Activated naive CD8-positive, alpha-beta T cell treated with anti-CD3 and anti-CD28 coated beads for 36 hours (primary cell): ENCODE measurements at places on chromosomes 4 and X. TPM values are rescaled to one million over a fixed set of nuclear protein-coding genes. Genes with fewer than 3 reads are reported as not detected.

The ACOT9 gene
- 23.1 TPM for total RNA-seq

DNA sequence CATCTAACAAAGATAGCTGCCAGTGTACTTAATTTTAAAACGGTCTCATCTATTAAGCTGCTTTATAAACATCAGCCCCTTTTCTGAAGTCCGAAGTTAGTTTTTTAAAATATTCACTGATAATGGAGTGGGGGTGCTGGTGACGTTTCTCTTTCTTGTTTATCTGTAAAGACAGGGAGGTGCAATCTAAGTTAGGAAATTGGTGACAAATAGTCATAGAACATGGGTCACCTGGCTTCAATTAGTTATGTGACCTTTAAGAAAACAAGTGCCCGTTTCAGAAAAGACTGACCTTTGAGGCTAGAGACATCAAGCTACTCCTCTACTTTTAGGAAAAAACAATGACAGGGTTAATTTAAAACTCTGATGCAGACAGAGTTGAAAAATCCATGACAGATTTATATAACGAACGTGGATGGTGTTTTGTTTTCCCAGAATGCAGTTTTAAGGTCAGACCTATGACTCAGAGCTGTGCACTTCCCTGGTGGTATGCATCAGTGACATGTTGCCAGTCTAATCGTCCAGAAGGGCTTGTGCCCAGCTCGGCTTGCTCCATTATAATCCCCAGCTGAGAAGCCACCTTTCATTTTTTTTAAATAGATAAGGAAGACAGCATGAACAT is 38.2 kb downstream of the FHL1 start:
- DNase-seq = no peak

- no peak for DNase-seq
Measured at GRCh38 chrX:46992070-46992469, 79.8 kb downstream of the JADE3 start.

DNA sequence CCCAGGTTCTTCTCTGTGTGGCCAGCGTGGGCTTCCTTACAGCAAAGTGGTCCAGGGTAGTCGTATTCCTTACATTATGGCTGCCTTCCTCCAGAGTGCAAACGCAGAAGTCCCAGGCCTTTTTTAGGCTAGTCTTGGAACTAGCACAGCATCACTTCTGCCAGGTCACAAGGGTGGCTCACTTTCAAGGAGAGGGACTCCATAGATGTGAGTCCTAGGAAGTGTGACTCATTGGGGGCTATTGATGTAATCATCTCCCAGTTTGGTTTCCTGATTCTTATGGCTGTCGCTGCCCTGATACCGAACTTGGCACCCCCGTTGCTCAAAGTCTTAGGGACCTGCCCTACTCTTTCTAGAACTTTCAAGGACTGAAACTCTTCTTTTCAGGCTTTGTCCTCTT is 140.0 kb downstream of the DCK start:
- DNase-seq = no peak

DNA sequence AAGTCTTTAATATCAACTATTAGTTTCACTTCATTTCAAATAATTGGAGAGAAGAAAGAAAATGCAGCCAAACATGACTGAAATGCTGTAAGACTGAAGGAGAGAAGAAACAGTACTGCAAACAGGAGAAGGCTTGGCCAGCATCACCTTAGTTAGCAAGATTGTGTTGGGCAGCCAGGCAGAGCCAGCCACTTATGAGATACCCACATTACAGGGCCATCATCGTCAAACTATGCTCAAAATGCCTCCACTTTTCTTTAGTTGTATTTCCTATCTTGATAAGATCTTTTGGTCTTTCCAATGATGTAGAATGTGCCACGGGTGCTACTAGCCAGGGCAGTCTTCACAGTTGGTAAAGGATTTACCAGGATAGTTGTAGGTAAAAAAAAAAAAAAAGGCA is 10.9 kb upstream of the IRF2 start:
- no peak for DNase-seq

GRCh38 chrX:30679369-30679768 is 26.1 kb downstream of the GK start:
- DNase-seq = no peak

The ITIH6 gene
- total RNA-seq = not detected

GRCh38 chr4:189162073-189162789 is 778.4 kb upstream of the FRG1 start:
- DNase-seq = no peak

DNA sequence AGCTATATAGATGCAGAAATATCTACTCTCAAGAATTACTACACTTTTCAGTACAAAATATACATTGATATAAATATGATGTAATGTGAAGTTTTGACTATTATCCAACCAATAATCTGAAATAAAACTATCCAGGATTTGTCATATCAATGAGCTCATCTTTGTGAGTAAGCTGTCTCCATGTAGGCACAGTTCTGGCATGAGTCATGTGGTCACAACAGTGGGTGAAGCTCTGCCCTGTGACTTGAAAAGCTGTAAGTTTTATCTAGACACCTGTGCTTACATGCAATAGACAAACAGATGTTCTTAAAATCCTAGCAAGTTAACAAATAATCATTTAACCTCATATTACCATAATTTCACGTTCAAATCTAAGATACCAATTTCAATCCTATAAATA is 192.7 kb downstream of the GABRG1 start:
- no peak for DNase-seq

DNA sequence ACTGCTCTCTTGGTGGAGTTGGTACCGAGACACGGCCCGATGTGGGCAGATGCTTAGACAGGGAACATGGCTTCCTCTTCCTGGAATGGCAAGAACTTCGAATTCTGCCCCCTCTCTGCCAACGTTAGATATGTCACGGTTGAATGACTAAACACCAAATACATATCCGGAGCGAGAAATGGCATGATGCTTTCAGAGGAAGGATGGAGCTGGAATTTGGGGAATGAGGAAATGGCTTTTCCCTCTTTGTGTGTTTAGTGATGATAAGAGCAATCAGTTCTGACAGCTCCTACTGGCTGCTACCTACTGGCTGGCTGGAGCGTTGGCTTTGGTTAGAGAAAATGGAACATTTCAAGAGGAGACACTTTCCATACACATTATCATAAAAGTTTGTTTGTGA is 140.0 kb downstream of the DHRSX start:
- no peak for DNase-seq

- DNase-seq = no peak
Measured at GRCh38 chr4:88939697-88940096, 117.3 kb downstream of the FAM13A start.
